ENCODE measurements at places on chromosomes 4 and X.

- DNase-seq: no peak
These were observed 33.0 kb downstream of the MTHFD2L start for GRCh38 chr4:74190919-74191397.

DNA sequence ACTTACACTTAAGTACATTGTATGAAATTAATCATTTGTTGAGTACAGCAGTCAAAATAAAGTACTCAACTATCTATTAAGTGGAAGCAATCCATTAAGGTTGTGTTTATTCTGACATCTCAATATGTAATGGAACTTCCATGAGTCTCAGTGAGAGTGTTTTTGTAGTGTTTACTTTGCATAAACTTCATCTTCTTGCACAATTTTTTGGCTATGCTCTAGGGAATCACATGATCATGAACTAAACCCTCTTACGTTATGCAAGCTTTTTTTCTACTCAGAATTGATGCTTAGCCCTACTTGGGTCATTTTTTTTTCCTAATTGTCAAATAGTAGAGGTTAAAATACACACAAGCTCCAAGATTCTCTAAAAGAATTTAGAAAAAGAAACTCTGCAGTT, 21.1 kb upstream of the PIGA start:
- DNase-seq: no peak

GRCh38 chr4:84750260-84750959, 167.5 kb downstream of the CDS1 start:
- no peak for DNase-seq

- no peak for DNase-seq
These were observed 729 bp upstream of the CPLX1 start for GRCh38 chr4:826508-827208.

- DNase-seq: no peak
These were observed 14.5 kb downstream of the ARHGAP24 start for GRCh38 chr4:85489273-85489981.

DNA sequence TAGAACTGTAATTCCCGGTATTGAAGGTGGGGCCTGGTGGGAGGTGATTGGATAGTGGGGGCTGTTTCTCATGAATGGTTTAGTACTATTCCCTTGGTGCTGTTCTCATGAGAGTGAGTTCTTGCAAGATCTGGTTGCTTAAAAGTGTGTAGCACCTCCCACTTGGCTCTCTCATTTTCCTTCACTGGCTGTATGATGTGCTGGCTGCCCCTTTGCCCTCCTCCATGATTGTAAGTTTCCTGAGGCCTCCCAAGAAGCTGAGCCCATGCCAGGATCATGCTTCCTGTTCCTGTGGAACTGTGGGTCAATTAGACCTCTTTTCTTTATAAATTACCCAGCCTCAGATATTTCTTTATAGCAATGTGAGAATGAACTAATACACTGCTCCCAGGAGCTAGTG, 8.7 kb downstream of the ANXA10 start:
- DNase-seq: no peak

DNA sequence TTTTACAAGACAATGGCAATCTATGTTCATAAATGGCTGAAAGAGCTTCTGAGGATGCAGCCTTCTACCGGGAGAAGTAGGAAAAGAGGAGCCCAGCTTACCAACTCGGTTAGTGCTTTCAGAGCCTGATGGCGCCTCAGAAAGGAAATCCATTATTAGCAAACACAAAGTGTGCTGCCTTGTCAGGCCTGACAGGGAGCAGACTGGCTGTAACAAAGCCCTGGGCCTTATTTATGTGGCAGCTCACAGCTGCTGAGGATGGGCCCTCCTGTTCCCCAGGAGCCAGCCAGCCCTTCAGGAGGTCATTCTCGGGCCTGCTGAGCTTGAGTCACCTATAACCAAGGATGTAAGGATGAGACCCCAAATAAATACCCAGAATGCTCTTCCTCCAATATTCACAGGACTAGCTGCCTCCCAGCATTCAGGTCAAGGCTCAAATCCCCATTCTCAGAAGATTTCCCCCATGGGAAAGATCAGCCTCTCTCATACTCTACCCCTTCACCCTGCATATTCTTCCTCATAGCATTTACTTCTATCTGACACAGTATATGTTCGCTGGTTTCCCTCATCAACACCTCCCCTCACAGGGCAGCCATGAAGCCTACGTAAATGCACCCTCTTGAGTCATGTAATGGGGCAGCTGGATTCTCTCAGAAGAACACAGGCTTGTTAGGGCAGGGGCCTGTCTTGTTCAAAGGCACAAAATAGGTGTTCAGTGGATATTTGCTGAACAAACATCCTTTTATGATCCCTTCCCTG, 227.0 kb upstream of the RASGEF1B start:
- no peak for DNase-seq

- DNase-seq: no peak
These were observed 43.4 kb upstream of the GATB start for GRCh38 chr4:151804086-151804630.

Data from activated CD8-positive, alpha-beta memory T cell treated with anti-CD3 and anti-CD28 coated beads for 48 hours (primary cell).